ENCODE measurements at places on chromosomes 4 and X. TPM values are rescaled to one million over a fixed set of nuclear protein-coding genes. Genes with fewer than 3 reads are reported as not detected.

DNA sequence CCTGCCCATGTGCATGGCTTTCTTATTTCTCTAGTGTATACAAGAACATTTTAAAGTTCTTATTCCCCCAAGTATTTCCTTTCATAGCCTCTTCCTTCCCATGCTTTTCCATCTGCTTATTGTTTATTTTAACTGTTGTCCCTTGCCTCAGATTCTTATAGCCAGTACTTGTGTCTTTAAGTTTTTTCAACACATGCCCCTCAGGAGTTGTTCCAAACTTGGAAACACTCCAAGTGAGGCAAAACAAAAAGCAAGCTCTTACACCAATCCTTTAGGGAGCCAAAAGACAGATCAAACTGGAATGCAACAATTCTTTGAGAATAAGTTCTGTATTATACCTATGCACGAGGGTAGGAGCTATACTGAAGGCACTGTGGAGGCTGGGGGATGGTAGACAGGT is 222.0 kb upstream of the STK26 start:
- no peak overlapping the region for H3K27ac ChIP-seq
- no peak for DNase-seq
- H3K36me3 ChIP-seq: no peaks in the 10 kb centered on the region
- no peak overlapping the region for H3K4me3 ChIP-seq
- no peaks in the 10 kb centered on the region for H3K27me3 ChIP-seq
- H3K4me1 ChIP-seq: no peaks in the 10 kb centered on the region

Gene ADH1B
- 631 TPM for total RNA-seq

- no peak overlapping the region for H3K4me3 ChIP-seq
- no peaks in the 10 kb centered on the region for H3K36me3 ChIP-seq
- DNase-seq: no peak
- H3K27me3 ChIP-seq: peaks cover 57% of the 10 kb centered on the region
- H3K27ac ChIP-seq: no peak overlapping the region
Measured at GRCh38 chrX:40875476-40875875, 140.1 kb upstream of the MED14 start.

Gene MAGEB10
- total RNA-seq: not detected

GRCh38 chr4:3445829-3446545 is 4.2 kb downstream of the HGFAC start:
- no peaks in the 10 kb centered on the region for H3K27me3 ChIP-seq
- H3K4me3 ChIP-seq: no peak overlapping the region
- H3K4me1 ChIP-seq: peaks cover 2% of the 10 kb centered on the region
- no peak overlapping the region for H3K27ac ChIP-seq

- H3K27me3 ChIP-seq: no peaks in the 10 kb centered on the region
- no peaks in the 10 kb centered on the region for H3K36me3 ChIP-seq
- peak; percentile 24 for DNase-seq
Measured at GRCh38 chr4:8317474-8317873, 47.9 kb downstream of the HTRA3 start.

- no peaks in the 10 kb centered on the region for H3K4me1 ChIP-seq
- H3K27me3 ChIP-seq: peaks cover 1% of the 10 kb centered on the region
- no peaks in the 10 kb centered on the region for H3K36me3 ChIP-seq
- peak overlapping the region; percentile 85 for H3K27ac ChIP-seq
Measured at GRCh38 chrX:76148041-76148665, 24.7 kb upstream of the PBDC1 start.

Gene YY2
- total RNA-seq: 5.0 TPM

DNA sequence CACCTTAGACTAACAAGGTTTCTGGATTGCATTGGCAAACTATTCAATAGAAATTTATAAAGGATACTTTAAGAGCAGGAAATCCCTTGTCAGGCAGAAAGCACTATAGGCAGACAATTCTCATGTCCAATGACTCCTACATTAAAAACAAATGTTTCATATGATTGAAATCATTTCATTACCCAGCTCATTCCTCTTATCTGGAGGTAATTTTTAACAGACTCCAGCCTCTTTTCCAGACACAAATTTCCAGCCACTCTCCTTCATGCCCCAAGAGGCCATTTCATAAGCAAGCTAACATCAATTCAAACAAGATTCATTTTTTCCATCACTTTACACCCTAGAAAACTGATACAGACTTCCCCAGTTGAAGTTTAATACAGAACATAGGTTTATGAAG is 495.1 kb upstream of the FRG1 start:
- no peaks in the 10 kb centered on the region for H3K36me3 ChIP-seq
- no peak for DNase-seq
- H3K27ac ChIP-seq: no peak overlapping the region
- H3K4me1 ChIP-seq: no peaks in the 10 kb centered on the region
- H3K4me3 ChIP-seq: no peak overlapping the region

GRCh38 chr4:163108614-163109013 is 58.1 kb downstream of the NAF1 start:
- H3K4me1 ChIP-seq: no peaks in the 10 kb centered on the region
- no peak overlapping the region for H3K27ac ChIP-seq
- DNase-seq: no peak
- no peaks in the 10 kb centered on the region for H3K27me3 ChIP-seq
- no peak overlapping the region for H3K4me3 ChIP-seq

GRCh38 chr4:187149229-187149945 is 425.7 kb upstream of the FAT1 start:
- H3K27me3 ChIP-seq: no peaks in the 10 kb centered on the region
- no peaks in the 10 kb centered on the region for H3K36me3 ChIP-seq
- no peak overlapping the region for H3K4me3 ChIP-seq
- no peak overlapping the region for H3K27ac ChIP-seq

DNA sequence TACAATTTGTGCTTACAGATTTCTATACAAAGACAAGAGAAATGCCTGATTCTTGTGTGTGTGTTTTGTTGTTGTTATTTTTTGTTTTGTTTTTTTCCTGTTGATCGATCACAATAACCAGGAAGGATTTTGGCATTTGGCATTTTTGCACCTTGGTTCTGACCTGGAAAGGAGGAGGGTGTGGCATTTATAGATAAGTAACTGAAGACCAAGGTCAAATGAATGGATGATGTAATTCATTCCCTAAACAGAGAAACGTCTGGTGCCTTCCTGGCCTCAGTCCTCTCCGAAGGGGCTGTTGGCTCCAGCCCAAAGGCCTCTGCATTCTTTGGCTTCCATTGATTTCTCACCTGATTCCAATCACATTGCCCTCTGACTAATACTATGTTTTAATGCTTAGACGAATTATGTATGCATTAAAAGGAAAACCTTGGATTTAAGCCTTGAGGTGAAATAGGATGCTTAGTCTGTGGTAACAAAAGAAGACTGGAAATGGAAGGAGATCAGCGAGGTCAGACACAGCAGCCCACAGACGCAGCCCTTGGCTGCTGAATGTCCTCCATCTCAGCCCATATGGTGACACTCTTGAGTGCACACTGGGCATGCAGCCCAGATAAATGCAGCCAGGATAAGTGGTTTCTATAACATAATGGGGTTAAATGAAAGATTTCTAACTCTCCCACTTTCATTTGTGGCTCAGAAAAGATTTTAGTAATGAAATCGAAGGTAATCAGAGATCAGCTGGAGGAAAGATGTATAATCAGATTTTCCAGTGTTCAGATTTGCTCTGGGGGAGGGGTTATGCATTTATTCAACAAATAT is 60.5 kb upstream of the TRIM2 start:
- no peaks in the 10 kb centered on the region for H3K4me1 ChIP-seq
- no peak for DNase-seq
- no peaks in the 10 kb centered on the region for H3K27me3 ChIP-seq
- H3K27ac ChIP-seq: no peak overlapping the region

GRCh38 chr4:97624204-97624603 is 519.1 kb downstream of the STPG2 start:
- H3K27me3 ChIP-seq: no peaks in the 10 kb centered on the region
- H3K27ac ChIP-seq: no peak overlapping the region
- no peaks in the 10 kb centered on the region for H3K36me3 ChIP-seq
- no peak overlapping the region for H3K4me3 ChIP-seq

GRCh38 chrX:130184168-130184567 is 12.4 kb downstream of the RAB33A start:
- no peak for DNase-seq
- no peak overlapping the region for H3K4me3 ChIP-seq
- peaks cover 7% of the 10 kb centered on the region for H3K27me3 ChIP-seq
- H3K27ac ChIP-seq: no peak overlapping the region

Gene CAPN6
- total RNA-seq: not detected

GRCh38 chr4:142544039-142544438 is 302.1 kb downstream of the INPP4B start:
- DNase-seq: no peak
- no peak overlapping the region for H3K27ac ChIP-seq
- H3K27me3 ChIP-seq: no peaks in the 10 kb centered on the region
- H3K4me3 ChIP-seq: no peak overlapping the region
- no peaks in the 10 kb centered on the region for H3K36me3 ChIP-seq

DNA sequence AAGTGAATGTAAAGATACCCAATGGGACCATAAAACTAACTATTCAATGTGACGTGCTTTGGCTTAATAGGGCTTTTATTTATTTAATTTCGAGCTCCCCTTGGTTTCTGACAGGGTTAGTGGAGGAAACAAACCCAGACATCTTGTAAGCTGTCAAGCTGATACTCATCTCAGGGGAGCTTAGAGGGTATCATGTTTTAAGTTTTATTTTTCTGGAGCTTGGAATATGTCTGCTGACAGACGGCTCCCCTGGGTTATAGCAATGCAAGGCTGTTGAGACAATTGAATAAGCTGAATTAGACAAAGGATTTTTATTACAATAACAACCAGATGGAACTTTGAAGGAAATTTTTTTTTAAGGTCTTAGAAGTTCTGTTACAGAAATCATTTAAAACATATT is 456.5 kb downstream of the IL1RAPL1 start:
- no peaks in the 10 kb centered on the region for H3K27me3 ChIP-seq
- H3K36me3 ChIP-seq: no peaks in the 10 kb centered on the region
- no peak overlapping the region for H3K4me3 ChIP-seq
- no peak overlapping the region for H3K27ac ChIP-seq
- DNase-seq: no peak
- no peaks in the 10 kb centered on the region for H3K4me1 ChIP-seq

DNA sequence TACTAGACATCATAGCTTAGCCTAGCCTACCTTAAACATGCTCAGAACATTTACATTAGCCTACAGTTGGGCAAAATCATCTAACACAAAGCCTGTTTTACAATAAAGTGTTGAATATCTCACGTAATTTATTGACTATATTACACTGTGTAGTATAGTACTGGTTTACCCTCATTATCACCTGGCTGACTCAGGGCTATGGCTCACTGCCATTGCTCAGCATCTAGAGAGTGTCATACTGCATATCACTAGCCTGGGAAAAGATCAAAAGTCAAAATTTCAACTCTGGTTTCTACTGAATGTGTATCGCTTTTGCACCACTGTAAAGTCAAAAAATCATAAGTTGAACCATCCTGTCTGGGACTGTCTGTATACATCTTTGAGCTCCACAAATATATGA is 78.6 kb downstream of the CEP44 start:
- H3K36me3 ChIP-seq: no peaks in the 10 kb centered on the region
- no peak overlapping the region for H3K27ac ChIP-seq
- H3K4me3 ChIP-seq: no peak overlapping the region
- no peak for DNase-seq
- H3K27me3 ChIP-seq: no peaks in the 10 kb centered on the region

GRCh38 chr4:5923376-5923775 is 30.5 kb upstream of the CRMP1 start:
- no peaks in the 10 kb centered on the region for H3K4me1 ChIP-seq
- H3K27ac ChIP-seq: no peak overlapping the region
- no peaks in the 10 kb centered on the region for H3K27me3 ChIP-seq
- no peak overlapping the region for H3K4me3 ChIP-seq
- DNase-seq: no peak

Gene DHX15
- total RNA-seq: 207 TPM

GRCh38 chrX:31092476-31092875 is 20.6 kb upstream of the FTHL17 start:
- DNase-seq: no peak
- no peaks in the 10 kb centered on the region for H3K4me1 ChIP-seq
- H3K36me3 ChIP-seq: no peaks in the 10 kb centered on the region
- H3K27ac ChIP-seq: no peak overlapping the region

Gene SPANXD
- total RNA-seq: not detected

DNA sequence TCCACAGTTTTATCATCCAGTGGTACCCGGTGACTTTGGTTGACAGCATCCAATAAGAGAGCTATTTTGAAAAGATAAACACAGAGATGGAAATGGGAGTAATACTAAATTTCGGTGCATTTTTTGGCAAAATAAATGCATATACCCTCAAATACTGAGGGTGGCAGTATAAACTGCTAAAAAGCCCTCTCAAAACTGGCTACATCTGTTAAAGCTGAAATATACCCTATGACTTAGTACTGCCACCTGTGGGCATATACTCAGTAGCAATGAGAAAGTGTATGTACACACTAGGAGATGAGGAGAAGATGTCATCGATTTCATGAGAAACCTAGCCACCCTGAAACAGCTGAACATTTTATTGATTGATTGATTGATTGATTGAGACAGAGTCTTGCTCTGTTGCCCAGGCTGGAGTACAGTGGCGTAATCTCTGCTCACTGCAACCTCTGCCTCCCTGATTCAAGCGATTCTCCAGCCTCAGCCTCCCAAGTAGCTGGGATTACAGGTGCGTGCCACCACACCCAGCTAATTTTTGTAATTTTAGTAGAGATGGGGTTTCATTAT is 12.2 kb upstream of the TMEM128 start:
- H3K36me3 ChIP-seq: no peaks in the 10 kb centered on the region
- no peak overlapping the region for H3K27ac ChIP-seq
- H3K4me1 ChIP-seq: no peaks in the 10 kb centered on the region
- H3K4me3 ChIP-seq: no peak overlapping the region
- H3K27me3 ChIP-seq: no peaks in the 10 kb centered on the region
- DNase-seq: no peak

DNA sequence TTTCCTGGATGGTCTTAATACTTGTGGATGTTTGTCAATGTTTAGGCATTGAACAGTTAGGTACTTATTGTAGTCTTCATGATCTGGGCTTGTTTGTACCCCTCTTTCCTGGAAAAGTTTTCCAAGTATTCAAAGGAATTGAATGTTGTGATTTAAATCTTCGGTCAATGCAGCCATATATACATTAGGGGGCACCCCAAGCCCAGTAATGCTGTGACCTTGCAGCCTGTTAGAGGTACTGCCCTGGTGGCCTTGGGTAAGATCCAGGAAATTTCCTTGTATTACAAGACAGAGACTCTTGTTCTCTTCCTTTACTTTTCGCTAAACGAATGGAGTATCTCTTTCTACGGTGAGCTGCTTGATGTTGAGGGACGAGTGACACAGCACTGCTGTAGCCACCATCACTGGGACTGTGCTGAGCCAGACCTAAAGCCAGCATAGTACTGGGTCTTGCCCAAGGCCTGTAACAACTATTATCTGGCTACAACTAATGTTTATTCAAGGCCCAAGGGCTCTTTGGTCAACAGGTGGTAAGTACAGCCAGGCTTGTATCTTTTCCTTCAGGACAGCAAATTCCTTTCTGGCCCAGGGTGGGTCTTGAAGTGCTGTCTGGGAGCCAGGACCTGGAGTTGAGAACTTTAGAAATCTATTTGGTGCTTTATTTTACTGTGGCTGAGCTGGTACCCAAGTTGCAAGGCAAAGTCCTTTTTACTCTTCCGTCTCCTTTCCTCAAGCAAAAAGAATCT is 118.3 kb upstream of the ATOH1 start:
- no peaks in the 10 kb centered on the region for H3K4me1 ChIP-seq
- H3K27ac ChIP-seq: no peak overlapping the region
- DNase-seq: no peak
- H3K4me3 ChIP-seq: no peak overlapping the region

GRCh38 chr4:82462415-82462831 is 32.0 kb downstream of the ENOPH1 start:
- H3K36me3 ChIP-seq: no peaks in the 10 kb centered on the region
- no peaks in the 10 kb centered on the region for H3K27me3 ChIP-seq
- H3K4me1 ChIP-seq: no peaks in the 10 kb centered on the region
- H3K4me3 ChIP-seq: no peak overlapping the region
- DNase-seq: peak; percentile 86

Gene F8A2
- total RNA-seq: 2.6 TPM
